Muscle of back (tissue), 13 donors: ENCODE measurements at places on chromosomes 11 and 22.
A peak's percentile ranks its signal among the peaks of the same experiment; 100 is the strongest.

- DNase-seq = no peak
These were observed 13.6 kb upstream of the OR56B1 start for GRCh38 chr11:5722622-5723021.

- peak; percentile 55 for DNase-seq
These were observed 19.8 kb upstream of the GNB1L start for GRCh38 chr22:19874307-19875060.

- no peak for DNase-seq
These were observed 59.3 kb downstream of the TTC28 start for GRCh38 chr22:28620244-28620922.

DNA sequence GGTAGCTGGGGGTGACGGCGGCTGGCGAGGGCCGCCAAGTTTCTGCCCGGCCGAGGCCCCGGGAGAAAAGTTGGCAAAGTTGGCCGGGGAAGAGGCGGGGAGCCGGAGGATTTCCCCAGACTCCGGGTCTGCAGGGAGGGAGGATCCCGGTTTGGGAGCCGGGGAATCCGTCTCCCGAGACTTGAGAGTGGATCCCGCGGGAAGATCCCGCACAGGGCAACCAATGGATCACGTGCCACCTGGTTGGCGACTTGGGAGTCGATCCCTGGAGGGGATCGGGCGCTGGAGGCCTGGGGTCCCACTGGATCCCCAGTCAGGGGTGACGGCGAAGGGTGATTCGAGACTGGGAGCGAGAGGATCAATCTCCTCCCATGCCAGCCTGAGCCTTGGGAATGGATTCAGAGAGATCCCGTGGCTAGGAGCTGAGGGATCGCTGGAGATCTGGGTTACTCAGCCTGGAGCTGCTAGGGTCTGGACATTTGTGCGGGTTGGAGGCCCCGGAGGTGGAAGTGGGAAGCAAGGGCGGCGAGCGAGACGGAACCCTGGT lies 394 bp downstream of the KIAA1671 start:
- peak; percentile 57 for DNase-seq

- DNase-seq = no peak
These were observed 29.0 kb upstream of the LDLRAD3 start for GRCh38 chr11:35914816-35915215.

- no peak for DNase-seq
These were observed 67.2 kb downstream of the ADM start for GRCh38 chr11:10371926-10372641.

DNA sequence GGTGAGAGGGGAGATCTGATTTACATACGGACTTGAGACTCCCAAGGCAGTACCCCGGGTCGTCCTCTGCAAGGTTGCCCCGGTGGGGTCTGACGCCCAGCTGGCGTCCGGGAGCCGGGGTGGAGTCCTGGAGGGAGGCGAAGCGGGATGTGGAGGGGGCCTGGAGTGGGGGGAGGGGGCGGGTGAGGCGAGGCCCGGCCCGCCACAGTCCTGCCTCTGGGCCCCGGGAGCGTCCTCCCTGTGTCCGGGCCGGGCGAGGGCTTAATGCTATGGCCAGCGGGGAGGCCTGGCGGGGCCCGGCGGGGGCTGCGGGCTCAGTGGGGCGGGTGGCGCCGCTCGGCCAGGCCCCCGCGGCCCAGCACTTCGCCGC lies 2.4 kb upstream of the MYBPC3 start:
- no peak for DNase-seq
